ENCODE measurements at places on chromosomes 2 and 18.

GRCh38 chr18:35041815-35042387 is 688 bp downstream of the MAPRE2 start:
- no peak for DNase-seq

DNA sequence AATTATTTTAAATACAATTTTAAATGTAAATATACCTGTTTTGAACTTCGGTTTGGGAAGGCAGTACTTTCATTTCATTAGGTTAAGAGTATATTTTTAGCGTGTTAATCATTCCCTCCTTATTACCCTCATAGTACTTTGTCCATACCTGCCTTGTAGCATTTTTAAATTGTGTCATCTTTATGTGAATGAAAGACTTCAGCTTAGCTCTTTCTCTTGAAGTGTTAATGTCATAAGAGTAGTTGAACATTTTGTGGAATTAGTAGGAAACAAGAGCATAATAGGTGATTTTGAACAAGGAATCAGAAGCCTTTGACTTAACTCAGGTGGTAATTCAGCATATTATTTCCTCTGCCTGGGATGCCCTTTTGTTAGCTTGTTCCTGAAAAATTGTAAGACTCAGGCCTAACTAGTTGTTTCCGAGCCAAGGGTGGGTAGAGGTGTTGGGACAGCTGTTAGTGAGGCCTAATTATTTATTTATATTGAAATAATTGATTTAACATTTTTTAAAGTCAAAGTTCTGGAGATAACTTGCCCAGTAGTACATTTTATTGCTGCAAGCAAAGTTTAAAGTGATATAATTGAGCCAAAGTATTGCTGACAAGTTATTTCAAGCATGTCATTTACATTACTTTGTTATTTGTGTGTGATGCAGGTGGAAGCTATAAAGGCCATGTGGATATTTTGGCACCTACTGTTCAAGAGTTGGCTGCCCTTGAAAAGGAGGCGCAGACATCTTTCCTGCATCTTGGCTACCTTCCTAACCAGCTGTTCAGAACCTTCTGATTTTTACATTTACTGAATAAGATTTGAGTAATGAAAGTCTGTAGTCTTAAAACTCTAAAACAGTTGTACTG is 38.7 kb downstream of the DDX1 start:
- no peak for DNase-seq

GRCh38 chr2:121664086-121664485 is 14.8 kb upstream of the CLASP1 start:
- no peak for DNase-seq

- DNase-seq = no peak
Measured at GRCh38 chr2:36373149-36373926, 17.8 kb downstream of the CRIM1 start.

DNA sequence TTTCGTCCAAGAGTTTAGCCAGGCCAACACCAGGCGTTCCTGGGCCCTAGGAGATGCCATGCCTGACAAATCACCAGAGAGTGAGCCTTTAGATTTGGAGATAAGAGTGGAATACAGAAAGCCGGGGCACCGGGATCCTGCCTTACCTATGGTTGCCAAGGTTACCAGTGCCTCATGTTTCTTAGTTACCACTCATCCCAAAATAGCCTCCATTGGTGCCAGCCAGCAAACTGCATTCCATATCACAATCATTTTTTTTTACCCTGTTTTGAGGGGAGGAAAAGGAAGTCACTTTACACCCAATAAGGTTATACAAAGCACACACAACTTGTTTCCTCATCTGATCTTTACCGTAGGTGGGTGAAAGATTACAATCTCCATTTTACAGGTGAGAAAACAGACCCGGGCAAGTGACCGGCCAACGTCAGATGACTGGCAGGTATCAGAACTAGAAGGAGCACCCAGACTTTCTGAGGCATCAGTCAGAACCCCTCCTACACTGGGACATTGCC is 48.3 kb upstream of the PDIA6 start:
- no peak for DNase-seq
